ENCODE measurements at places on chromosomes 6 and 20.

GRCh38 chr20:52193133-52193532 is 1.6 kb upstream of the ZFP64 start:
- no peak for DNase-seq

GRCh38 chr6:111427341-111428116 is 55.5 kb downstream of the REV3L start:
- no peak for DNase-seq

DNA sequence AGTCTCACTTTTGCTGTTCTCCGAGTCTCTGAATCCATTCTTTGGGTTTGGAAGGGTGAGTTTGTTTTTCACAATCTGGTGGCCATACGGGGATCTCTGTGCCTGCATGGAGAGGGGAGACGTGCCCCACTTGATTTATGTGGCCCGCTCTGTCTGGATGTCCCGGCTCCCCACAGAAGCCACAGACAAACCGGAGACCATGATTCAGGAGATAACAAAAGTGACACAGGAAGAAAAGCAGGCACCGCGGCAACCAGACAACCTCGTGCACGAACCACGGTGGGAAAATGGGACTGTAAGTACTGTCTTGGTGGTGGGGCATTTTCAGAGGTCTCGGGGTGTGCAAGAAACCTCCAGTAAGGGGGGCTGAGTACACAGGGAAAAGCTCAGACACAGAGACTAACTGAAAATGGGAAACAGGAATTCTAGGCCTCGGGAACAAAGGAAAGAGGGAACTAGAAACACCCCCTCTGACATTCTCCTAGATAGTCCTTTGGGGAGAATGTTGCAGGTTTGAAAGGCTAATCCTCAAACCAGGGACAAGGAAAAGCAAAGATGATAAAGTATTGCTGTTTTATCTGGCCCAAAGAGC is 22.1 kb upstream of the ZNF318 start:
- no peak for DNase-seq

DNA sequence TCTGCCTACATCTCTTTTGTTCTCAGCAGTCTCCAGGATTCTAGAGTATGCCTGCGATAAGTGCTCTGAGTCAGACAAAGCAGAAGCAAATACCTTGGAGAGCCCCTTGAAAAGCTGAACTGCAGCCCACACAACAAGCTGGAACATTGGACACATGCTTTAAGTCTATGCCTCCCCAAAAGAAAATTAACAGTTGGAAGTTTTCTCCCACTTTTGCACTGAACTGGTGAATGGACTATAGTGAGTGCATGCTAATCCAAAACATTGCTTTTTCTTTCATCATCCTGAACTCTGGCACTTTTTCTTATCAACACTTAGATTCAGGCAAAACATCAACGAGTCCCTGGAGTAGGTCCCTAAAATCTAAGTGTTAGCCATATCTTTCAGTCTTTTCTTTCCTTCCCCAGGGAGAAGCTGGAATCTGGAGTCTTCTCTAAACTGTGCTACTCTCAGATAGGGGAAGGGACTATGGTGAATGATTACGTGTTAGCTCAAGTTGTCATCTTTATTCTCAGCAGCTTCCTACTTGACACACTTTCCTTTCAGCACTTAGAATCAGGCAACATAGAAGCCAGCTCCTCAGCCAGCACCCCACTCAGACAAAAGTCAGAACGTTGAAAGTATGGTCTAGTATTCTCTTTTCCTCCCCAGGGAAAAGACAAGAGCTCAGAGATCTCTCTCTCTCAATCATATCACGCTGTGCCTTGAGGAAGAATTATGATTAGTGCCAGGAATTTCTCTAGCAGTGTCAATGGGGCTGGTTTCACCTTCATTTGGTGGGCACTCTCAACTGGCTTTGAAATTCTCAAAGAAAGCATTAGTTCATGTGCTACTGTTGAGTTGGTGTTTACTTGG is 811.0 kb upstream of the GJE1 start:
- no peak for DNase-seq

- DNase-seq, result no peak
Measured at GRCh38 chr20:38878866-38879265, 47.4 kb upstream of the FAM83D start.

GRCh38 chr20:36010825-36011224 is 42.4 kb downstream of the CNBD2 start:
- DNase-seq, result no peak

- no peak for DNase-seq
Measured at GRCh38 chr6:137832110-137832509, 34.9 kb upstream of the TNFAIP3 start.

- no peak for DNase-seq
Measured at GRCh38 chr6:148457137-148457842, 114.7 kb downstream of the SASH1 start.

DNA sequence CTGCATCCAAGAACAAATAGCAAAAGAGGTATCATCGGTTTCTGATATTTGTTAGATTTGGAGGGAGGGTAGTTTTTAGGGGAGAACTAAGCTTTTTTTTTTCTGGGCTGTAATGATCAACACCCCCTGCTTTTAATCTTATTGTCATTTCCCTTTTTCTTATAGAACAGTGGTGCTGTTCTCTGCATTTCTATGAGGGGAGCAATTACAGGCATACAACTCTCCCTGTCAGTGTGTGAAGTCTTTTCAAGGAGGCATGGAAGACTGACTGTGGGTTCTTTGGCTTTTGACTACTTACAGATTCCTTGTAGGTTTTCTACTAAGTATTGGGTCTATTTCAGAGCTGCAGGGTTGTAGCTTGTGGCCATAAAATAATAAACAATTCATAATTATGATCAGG is 632.3 kb downstream of the TFAP2B start:
- DNase-seq, result no peak

DNA sequence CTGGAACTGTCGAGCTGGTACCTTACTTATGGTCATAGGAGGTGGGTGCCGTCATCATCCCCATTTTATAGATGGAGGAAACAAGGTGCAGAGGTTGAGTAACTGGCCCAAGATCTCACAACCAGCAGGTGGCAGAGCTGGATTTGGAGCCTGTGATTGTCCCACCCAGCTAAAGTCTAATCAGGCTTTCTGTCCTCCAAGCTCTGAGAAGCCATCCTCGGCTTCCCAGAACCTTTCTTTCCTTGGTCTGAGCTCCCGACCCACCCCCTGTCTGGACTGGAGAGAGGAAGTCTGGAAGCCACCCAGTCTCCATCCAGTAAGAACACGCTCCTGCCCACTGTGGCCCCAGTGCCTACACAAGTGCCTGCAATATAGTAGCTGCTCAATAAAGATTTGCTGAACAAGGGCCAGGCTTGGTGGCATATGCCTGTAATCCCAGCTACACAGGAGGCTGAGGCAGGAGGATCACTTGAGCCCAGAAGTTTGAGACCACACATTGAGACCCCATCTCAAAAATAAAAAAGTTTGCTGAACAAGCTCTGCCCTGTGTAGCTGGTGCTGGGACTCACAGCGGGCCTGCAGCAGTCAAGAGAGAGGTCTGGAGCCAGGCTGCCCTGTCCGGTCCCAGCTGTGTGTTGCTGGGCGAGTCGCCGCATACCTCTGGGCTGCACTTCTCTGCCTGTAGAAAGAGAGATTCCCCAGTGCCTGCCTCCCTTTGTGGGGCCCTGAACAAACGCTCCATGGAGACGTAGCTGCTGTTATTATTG is 32.5 kb upstream of the DLGAP4 start:
- DNase-seq, result no peak

- DNase-seq, result no peak
Measured at GRCh38 chr6:170572704-170573466, 11.6 kb downstream of the PDCD2 start.

GRCh38 chr6:152184917-152185574 is 377.6 kb downstream of the ESR1 start:
- no peak for DNase-seq

- DNase-seq, result no peak
Measured at GRCh38 chr6:129120856-129121638, 238.1 kb downstream of the LAMA2 start.

GRCh38 chr6:43331470-43331869 is 22.8 kb upstream of the CRIP3 start:
- DNase-seq, result no peak

DNA sequence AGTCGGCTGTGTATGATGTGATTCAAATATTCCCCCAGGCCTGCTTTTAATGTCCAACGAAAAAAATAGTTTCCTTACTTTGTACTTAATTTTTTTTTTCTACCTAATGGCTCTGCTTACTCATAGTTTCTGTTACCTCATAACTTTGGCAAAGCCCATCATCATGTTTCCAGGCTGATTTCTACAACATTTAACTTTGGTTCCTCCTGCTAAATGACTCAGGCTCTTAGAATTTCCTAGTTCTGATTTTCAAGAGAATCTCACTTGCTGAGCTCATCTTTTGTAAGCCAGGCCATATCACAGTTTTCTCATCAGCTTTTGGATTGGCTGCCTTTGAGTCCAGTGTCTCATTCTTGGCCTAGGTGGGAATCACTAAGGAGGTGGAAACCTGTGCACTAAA is 323.1 kb downstream of the HDGFL1 start:
- no peak for DNase-seq

DNA sequence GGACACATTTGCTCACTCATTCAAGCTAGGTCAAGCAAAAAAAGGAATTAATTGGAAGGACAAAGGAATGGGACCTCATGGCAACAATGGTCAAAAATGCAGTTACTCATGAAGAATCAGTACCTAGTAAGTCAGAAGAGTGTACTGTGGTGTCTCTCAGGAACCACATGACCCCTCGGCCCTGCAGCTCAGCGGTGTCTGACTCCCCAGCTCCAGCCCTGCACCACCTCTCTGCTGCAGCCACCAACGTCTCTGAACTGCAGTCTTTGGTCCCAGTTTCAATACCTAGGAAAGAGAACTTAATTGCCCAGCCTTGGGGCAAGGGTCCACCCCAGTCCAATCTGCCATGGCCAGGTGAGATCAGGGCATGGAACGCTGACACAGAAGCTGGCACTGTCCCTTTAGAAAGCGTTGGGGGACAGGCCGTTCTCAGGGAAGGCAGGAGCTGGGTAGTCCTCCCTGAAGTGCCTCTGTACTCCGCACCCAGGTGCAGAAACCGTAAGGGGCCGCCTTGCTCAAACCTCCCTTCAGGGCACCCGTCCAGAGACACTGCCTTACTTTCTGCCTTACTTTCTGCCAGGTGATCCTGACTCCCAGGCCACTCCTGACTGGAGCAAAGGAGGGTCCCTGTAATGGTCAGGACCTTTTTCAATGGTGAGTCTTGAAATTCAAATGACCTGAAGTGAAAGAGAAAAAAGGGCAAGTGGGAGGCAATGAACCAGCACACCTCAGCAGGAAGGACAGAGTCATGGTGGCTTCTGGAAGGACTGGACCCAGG is 13.2 kb upstream of the NELFCD start:
- DNase-seq, result no peak

DNA sequence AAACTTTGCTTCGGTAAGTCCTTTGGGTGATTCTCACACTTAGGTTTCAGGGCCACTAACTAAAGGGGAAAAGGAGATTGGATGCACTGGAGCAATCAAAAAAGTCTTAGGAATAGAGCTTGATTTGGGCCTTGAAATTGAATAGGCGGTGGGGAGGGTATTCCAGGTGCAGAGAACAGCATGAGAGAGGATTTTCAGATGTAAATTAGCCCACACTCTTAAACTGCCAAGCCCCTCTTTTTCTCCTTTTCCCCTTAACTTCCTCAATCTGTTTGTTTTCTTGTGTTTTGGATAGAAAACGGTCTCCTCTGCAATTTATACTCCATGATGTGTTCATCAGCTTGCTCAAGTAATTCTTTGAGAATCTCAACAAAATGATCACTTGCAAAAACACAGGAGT is 62.1 kb upstream of the RIPOR2 start:
- DNase-seq, result no peak

GRCh38 chr6:35553315-35553714 is 40.6 kb upstream of the TULP1 start:
- no peak for DNase-seq

DNA sequence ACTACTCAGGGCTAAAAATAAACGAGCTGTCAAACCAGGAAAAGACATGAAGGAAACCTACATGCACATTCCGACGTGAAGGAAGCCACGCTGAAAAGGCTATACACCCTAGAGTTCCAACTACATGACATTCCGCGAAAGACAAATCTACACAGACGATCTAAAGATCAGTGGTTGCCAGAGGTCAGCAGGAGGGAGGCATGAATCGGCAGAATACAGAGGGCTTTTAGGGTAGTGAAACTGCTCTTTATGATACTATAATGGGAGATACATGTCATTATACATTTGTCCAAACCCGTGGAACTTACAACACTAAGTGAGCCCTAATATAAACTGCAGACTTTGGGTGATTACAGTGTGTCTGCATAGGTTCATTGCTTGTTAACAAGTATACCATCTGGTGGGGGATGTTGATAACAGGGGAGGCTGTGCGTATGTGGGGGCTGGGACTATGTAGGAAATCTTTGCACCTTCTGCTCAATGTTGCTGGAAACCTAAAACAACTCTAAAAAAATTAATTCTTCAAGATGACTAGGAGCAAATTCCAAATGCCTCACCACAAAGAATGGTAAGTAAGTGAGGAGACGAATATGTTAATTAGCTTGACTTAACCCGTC is 132.2 kb upstream of the CDH4 start:
- no peak for DNase-seq

DNA sequence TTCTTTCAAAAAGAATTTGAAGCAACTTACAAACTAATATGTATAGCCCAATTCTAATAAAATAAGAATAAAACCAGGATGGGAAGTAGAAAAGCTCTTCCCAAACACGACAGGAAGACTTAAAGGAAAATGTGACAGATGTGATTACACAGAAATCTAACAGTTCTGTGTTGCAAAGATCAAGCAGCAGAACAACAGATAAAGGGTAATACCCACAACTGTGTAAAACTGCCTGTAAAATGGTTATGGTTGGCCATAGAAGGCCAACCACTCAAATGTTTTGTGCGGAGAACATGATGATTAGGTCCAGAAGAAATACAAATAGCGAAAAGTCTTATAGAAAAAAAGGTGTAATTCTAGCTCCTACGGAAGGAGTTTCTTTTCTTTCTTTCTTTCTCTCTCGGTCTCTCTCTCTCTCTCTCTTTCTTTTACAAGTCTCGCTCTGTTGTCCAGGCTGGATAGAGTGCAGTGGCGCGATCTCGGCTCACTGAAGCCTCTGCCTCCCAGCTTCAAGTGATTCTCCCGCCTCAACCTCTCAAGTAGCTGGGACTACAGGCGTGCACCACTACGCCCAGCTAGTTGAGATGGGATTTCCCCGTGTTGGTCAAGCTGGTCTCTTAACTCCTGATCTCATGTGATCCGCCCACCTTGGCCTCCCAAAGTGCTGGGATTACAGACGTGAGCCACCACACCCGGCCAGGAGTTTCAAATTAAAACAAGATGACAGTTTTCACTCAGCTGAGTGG is 128.5 kb downstream of the QRSL1 start:
- no peak for DNase-seq

DNA sequence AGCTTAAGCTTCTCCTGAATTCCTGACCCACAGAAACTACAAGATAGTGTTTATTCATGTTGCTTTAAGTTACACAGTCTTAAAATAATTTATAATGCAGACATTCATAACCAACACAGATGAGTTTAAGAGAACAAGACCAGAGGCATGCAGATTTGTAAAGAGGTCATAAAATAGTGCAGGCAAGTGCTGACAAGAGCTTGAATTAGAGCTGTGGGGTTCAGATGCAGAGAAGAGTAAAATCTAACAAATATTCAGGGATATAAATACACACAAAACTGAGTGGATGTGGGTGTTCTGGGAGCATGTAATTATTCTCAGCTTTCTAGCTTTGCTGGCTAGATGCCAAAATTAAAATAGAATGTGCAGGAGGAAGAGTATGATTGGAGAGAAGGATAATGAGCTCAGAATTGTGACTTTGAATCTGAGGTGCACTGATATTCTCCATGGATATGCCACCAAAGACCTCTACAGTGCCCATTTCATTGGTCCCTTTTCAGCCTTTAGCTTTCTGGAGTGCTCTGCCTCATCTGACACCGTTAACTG is 291.9 kb upstream of the SGK1 start:
- DNase-seq, result no peak

GRCh38 chr6:81816380-81816779 is 63.9 kb upstream of the TENT5A start:
- DNase-seq, result no peak
